ENCODE measurements at places on chromosomes 1 and 21.

DNA sequence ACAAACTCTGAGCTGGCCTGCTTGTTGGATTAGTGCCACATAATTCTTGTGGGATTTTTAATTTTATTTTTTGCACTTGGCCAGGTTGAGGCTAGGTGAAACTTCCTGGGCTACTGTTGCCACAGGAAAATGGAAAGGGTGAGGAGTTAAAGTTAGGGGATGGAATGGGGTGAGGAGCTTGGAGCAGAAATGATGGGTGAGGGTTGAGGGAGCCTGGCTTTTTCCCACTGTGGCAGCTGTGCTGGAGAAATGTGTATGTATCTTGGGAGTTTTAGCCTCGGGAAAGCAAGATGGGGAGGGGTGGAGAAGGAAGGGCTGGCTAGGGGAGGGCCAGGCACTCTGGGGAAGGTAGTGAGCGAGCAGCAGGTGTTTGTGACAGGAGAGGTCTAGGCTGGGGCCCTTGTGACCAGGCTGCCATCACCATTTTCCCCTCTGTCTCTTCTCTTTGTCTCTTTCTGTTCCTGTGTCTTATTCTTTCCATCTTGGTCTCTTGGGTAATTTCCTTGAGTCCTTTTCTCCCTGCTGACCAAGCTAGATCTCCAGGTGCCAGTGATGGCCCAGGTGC is 2.0 kb downstream of the ZNF687 start:
- DNase-seq = no peak

- no peak for DNase-seq
Observed at GRCh38 chr1:53548031-53548491, 88.9 kb downstream of the DMRTB1 start.

GRCh38 chr1:167856711-167857418 is 57.1 kb downstream of the ADCY10 start:
- DNase-seq = no peak

DNA sequence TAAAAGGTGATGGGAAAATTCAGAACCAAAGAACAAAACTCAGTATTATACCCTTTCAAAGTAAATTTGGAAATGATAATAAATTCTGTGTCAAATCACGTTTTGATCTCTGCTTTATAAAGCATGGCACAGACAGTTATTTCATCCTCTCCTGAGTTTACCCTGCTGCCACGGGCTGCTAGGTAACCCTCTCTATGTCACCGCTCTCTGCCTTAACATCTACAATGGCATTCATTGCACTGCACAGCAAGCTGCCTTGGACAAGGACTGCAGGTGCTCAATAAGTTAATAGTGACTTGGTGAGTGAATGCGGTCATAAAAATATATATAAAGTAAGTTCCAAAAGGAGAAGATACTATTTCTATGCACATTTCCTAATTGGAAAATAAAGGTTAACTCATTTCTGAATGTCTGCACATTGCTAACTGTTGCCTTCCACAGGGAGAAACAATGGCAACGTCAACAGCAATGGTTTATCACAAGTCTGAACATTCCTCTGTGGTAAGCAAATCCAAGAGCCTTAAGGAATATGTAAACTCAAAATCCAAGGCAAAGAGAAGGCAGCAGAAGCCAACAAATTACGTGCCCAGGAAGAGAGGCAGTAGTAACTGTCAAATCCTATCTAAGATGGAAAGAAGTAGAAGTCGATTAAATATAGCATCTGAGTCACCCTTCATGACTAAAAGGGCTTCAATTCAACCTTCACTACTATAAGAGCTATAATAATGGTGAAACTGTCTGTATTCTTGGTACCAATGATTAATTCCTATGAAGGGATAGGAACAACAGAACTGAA is 19.4 kb downstream of the FYB2 start:
- DNase-seq = no peak

GRCh38 chr1:32972814-32973428 is 8.3 kb upstream of the RNF19B start:
- no peak for DNase-seq

DNA sequence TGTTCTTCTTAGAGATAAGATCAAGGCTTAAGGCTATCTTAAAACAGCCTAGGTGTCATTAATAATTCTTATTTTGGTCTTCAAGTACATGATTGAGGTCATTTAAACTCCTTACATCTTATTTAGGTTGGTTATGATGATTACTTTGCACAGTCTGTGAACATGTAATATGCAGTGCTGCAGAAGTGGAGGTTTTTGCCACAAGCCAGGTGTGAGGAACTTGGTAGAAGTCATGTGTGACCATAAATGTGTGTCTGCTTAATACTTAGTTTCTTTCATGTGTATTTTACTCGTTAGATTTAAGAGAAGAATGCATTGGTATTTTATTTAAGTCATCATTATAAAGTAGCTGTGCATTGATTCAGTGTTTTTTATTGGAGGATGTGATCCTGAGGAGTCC is 10.1 kb downstream of the ATG4C start:
- DNase-seq = no peak

DNA sequence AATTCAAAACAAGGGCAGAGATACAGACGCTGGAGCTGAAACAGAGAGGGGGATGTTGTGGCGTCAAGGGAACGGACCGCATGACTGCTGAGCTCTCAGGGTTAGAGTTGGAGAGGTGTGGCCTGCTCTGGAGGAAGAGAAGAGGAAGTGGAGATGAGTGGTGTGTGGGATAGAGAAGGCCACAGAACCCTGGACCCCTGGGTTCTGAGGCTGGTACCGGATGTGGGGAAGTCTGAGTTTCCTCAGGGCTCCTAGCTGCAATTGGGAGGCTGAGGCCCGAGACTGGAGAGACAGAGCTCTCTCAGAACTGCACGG is 1.8 kb downstream of the BCAN start:
- DNase-seq = no peak

GRCh38 chr1:184806296-184806721 is 51.7 kb upstream of the EDEM3 start:
- DNase-seq = peak; percentile 18

- no peak for DNase-seq
Observed at GRCh38 chr1:4489486-4489885, 164.9 kb upstream of the AJAP1 start.

- DNase-seq = no peak
Observed at GRCh38 chr1:97004054-97004453, 282.5 kb downstream of the PTBP2 start.

- no peak for DNase-seq
Observed at GRCh38 chr1:10888791-10889649, 92.6 kb upstream of the CASZ1 start.

DNA sequence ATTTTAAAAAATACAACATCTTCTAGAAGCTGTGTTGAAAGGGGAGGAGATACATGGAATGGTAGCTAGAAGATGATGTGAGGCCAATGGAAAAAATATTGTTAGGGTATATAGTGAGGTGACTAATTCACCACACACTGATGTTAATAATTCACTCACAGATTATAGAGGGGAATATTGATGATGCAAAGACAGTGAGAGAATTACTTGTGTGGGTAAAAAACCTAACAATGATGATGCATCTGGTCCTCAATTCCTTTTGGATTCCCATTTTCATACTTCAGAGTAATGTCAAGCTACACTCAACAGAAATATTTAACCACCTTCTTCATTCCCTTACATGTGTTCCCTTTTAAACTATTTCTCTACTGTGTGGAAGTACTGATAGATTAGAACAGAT is 169.5 kb upstream of the DPYD start:
- DNase-seq = no peak

DNA sequence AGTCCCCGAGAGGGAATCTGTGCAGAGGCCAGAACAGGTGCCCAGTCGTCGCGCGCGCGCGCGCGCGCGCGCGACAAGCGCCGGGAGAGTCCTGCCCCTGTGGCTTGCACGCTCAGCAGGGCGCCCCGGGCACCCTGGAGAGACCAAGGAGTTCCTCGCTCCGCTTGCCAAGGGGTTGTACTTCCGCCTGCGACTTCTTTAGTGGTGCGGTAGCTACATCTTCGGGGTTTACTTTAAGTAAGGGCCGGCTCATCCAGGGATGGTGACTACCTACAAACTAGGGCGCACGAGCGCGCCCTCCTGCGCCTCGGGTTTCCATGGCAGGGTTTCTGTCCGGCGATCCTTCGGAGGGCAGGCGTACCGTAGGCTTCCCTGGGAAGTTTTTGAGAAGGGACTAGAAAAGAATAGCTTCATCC is 1.4 kb downstream of the LHX4 start:
- DNase-seq = no peak

DNA sequence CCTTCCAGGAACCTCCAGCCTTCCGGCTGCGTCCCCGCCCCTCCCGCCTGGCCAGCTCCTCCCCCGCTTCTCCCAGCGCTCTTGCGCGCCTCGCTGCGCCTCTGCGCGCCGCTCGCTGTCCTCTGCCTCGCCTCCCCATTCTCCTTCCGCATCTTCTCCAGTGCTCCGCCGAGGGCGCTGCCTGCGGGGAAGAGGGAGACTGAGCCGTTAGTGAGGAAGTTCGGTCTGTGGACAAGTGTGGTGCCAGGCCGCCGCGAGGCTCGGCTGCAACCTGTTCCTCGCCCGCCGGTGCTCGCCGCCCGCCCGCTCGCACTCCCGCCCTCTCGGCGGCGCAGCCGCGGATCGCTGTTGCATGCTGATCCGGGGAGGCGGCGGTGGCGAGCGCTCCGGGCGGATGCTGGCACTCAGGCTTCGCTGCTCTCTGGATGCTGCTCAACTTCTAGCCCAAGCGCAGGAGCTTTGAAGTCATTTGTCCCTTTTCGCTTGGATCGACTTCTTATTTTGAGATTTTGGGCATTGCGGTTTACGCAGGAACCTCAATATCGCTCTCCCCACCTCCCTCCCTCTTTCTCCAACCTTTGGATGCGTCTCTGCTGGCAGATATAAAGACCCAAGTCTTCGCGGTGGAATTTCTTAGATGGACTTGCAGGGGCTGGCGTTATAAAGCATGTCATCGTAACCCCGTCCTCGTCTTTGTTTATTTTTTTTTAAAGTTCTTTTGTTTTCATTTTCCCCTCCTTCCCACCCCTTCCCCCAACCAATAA is 614 bp upstream of the CACNA1E start:
- DNase-seq = no peak

DNA sequence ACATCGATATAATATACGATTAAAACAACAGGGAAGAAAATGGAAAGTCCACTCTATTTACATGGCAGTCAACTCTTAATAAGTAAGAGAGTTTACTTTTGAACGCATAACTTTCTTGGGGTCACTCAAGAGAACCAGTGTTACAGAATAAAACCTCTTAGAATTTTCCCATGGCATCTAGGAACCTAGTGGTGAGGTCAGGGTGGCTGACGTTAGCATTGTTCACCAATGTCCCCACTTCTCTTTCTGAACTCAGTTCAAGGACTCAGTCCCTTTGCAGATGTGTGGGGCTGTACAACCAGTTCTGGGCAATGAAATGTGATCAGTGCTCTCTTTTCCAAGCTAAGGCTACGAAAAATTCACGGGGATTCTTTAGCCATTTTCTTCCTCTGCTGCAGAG is 2.6 kb upstream of the RNF2 start:
- DNase-seq = no peak

GRCh38 chr1:89887270-89887669 is 66.4 kb downstream of the LRRC8D start:
- DNase-seq = no peak

GRCh38 chr1:108962681-108963051 is 618 bp downstream of the CLCC1 start:
- DNase-seq = peak; percentile 60

DNA sequence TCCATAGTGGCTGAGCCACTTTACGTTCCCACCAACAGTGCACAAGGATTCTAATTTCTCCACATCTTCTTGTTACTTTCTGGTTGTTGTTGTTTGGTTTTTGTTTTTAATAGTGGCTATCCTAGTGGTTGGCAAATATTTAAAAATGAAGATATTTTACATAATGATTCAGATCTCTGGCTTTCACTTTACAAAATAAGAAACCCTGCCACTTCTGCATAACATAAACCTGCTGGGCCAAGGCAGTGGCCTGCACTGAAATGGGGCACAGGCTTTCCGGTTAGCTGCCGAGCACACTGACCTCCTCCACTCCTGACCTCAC is 320.4 kb downstream of the RPS6KC1 start:
- DNase-seq = no peak

DNA sequence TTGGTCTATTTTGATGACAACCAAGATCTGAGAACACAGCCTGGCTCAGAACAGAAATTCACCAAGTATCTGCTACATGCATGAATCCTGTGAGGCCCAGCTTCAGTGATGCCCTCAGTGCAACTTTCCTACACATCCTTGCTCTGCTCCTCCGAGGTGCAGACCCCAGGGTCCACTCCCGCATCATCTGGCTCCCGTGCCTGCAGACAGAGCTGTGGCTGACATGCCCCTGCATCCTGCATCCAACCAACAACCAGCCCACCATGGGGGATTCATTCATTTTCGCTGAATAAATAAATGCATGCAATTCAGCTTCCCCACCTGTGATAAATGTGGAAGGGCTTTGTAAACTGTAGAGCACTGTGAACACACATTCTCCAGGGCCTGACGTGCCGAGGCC is 112.3 kb downstream of the GLIS1 start:
- DNase-seq = no peak

GRCh38 chr1:89546082-89546889 is 21.7 kb downstream of the LRRC8B start:
- DNase-seq = no peak

DNA sequence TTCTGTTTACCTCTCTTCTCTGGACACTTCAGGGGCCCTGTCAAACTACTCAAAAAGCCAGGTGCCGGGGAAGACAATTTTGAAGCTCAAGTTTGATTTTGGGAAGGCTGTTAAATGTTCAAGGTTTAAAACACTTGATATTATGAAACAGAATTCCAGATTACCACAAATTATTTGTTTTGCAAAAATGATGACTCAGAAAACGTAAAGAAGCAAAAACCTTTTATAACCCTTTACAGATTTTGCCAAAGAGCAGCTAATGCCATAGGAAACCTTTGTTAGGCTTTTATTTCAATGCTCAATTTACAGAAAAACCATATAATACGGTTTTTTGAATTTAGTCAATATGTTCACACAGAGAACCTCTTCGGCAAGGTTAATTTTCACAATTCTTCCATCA is 593.4 kb upstream of the ZP4 start:
- DNase-seq = no peak

- no peak for DNase-seq
Observed at GRCh38 chr1:239493811-239494414, 107.5 kb downstream of the CHRM3 start.

- no peak for DNase-seq
Observed at GRCh38 chr1:71745326-71745725, 537.0 kb downstream of the NEGR1 start.

DNA sequence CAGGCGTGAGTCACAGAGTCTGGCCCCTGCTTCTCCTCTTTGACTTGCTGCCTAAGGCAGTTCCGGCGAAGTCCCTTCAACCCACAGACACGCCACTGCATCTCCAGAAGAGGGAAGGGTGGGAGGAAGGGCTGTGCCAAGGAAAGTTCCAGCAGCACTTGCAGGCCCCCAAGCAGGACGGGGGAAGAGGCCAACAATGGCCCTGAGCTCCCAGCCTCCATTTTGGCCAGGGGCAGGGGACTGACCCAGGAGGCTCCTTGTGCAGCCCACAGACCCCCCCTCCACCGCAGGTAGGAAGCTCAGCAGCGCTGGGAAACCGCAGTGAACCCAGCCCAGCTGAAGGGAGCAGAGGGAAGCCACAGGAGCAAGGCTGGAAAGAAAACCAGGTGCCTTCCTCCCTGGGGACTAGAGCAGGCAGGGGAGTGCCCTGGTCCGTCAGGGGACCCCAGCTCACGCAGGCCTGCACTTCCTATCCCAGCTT is 35.4 kb downstream of the ACOT7 start:
- DNase-seq = no peak
